Suppressor macrophage (primary cell): ENCODE measurements at places on chromosomes 3 and 15.

- DNase-seq: no peak
Measured at GRCh38 chr3:48709051-48709461, 8.0 kb downstream of the IP6K2 start.

- no peak for DNase-seq
Measured at GRCh38 chr3:154616298-154616697, 186.3 kb upstream of the GPR149 start.

DNA sequence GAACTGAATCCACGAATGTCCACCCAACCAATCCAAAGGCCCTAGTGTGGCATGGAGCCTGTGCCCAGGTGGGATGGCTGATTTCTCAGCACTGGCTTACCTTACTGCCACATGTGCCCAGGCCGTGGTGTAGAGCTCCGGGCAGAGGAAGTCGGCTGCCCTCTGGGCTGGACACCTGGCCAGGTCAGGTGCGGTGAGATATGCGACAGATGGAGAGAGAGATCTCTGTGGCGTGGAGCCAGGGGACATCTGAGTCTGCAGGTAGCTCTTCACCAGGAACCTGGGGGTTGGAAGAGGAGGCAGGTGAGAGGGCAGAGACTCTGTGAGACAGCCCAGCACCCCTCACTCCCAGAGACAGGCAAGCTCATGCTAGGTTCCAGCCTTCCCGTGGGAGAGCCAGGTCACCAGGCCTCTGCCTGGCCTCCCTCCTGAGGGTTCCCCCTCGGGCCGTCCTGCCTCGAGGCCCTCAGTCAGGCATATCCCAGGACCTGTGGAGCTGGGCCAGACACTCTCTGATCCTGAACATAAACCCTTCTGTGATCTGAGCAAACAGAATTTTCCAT, 12.6 kb downstream of the ACOX2 start:
- DNase-seq: no peak

GRCh38 chr15:36430726-36431265, 148.6 kb upstream of the CDIN1 start:
- no peak for DNase-seq

GRCh38 chr3:47365213-47366153, 15.3 kb upstream of the PTPN23 start:
- peak; percentile 36 for DNase-seq

- DNase-seq: no peak
Measured at GRCh38 chr3:178597371-178597770, 61.1 kb downstream of the KCNMB2 start.

- DNase-seq: no peak
Measured at GRCh38 chr3:6249679-6250078, 611.2 kb upstream of the GRM7 start.

DNA sequence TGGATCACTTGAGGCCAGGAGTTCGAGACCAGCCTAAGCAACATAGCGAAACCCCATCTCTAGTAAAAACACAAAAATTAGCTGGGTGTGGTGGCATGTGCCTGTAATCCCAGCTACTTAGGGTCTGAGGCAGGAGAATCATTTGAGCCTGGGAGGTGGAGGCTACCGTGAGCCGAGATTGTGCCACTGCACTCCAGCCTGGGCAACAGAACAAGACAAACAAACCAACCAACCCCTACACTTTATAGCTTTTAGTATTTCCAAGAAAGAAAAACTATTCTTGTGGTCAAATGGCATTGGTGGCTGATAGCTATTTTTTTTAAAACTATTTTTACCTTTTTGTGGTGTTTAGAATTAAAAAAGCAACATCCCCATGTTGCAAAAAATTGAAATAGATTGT, 7.2 kb downstream of the TMEM45A start:
- DNase-seq: no peak

DNA sequence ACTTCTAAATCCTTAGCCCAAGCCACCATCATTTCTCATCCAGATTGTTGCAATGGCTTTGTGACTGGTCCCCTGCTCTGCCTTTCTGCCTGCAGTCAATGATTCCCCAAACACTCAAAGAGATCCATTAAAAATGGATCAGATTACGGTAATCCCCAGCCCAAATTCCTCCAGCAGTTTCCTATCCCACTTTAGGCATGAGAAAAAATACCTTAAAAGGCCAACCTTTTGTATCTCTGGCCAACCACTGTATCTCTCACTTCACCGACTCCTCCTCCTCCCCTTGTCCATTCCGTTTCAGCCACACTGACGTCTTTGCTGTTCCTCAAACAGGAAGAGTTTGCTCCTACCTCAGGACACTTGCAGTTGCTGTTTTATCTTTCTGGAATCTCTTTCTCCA, 20.9 kb upstream of the IL1RAP start:
- DNase-seq: no peak

- DNase-seq: peak; percentile 41
Measured at GRCh38 chr3:65732051-65732935, 306.4 kb downstream of the MAGI1 start.

- DNase-seq: no peak
Measured at GRCh38 chr15:76376029-76376428, 39.5 kb downstream of the ISL2 start.

- DNase-seq: no peak
Measured at GRCh38 chr3:153171918-153172317, 9.9 kb downstream of the RAP2B start.

DNA sequence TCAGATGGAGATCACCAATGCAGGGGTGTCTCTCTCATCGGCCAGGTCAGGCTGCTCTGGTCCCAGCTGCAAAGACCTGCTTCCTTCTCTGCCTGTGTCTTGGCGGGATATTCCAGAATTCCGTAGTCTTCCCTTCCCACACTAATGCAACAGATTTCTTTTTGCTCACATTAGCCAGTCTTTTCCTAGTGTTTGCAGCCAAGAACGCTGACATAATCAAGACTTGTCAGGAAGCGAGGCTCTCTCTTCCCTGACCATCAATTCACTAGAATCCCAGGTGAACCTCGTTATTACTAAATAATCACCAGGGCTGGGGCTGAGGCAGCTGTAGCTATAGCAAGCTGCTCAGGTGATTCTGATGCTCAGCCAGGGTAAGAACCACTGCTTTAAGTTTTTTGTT, 43.2 kb upstream of the ACKR4 start:
- no peak for DNase-seq

- no peak for DNase-seq
Measured at GRCh38 chr3:77648214-77648613, 608.3 kb downstream of the ROBO2 start.

DNA sequence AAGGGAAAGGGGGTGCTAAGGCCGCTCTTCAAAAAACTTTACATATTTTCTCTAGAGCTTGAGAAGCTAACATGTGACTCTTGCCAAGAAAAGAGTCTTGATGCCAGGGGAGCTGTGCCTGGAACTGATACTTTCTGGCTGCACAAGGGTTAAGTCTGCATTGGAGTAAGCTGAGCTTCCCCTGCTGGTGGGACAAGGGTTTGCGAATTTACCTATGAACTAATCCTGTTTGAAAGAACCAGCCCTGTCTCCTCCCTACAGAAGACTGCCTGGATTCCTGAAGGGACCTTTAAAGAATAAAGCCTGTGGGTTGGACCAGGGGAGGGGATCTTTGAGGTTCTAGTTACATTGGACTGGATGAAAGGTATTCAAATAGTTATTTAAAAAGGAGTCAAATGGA, 58.3 kb upstream of the EPHA3 start:
- no peak for DNase-seq

GRCh38 chr3:128473737-128474136, 7.0 kb upstream of the DNAJB8 start:
- no peak for DNase-seq

DNA sequence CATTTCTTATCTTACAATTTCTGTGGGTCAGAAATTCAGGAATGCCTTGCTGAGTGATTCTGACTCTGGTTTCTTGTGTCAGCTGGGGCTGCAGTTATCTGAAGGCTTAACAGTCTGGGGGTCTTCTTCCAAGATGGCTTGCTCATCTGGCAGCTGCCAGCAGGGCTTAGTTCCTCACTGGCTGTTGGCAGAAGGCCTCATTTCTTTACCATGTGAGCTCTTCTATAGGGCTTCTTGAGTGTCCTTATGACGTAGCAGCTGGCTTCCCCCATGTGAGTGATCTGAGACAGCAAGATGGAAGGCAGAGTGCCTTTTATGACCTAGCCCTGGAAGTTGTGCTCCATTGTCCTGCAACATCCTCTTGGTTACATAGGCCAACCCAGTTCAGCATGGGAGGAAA, 82.0 kb upstream of the PDZRN3 start:
- no peak for DNase-seq

- no peak for DNase-seq
Measured at GRCh38 chr3:150920236-150920635, 15.0 kb upstream of the MINDY4B start.

GRCh38 chr15:48603123-48603500, 42.4 kb downstream of the FBN1 start:
- DNase-seq: no peak

DNA sequence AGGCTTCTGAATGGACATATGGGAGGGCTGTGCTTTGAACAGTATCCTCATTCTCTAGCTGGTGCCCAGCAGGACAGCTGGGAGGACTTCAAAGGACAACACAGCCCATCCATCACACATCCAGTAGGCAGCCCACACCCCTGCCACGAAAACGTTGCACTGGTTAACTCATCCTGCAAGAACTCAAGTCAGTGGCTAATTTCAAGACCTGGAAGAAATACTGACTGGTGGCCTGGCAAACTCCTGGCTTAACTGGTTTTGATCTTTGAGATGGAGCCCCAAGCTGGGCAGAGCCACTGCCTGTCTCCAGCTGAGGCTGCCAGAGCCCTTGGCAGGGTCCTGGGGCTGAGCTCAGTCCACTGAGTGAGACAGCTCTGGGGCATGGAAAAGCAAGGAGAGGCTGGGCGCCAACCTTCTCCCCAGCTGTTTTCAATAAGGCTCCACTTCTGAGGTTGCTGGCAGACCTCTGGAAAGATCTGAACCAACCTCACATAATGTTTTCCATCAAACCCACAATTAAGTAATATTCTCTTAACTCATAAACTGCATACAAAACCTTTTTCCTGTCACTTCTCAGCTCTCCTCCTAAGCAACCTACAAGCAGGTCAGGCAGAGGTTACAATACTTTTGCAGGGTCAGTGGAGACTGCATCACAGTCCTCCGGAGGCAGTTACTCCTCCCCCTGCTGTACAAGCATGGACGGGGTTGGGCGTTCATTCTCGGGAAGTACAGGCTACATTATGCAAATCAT, 110.3 kb downstream of the MYLK start:
- DNase-seq: no peak

DNA sequence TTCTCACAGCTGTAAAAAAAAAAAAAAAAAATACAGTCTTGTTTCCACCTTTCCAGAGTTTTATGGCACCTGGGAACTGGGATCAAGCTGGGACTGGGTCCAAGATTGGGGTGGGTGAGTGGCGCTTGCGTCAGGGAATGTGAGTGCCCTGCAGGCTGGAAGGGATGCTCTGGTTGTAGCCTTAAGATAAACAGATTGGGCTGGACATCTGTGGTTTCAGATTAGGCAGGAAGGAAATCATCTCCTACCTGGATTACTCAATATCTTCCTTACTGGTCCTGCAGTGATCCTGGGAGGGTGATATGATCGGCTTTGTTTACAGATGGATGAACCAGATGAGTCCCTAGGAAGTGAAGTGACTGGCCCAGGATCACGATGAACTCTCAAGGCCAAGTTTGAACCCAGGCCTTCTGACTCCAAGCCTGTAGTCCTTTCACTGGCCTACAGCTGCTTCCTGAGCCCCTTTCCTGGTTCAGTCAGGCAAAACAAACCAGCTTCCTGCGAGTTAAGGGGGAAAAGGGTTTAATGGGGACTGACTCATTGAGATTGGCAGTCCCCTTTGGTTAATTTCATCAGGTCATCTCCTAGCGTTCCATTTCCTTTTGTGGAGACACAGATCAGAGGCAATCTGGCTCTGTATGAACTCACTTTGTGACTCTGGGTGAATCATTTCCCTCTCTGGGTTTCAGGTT, 179.8 kb downstream of the THSD4 start:
- peak; percentile 66 for DNase-seq

GRCh38 chr3:123377243-123377740, 71.6 kb downstream of the ADCY5 start:
- no peak for DNase-seq

DNA sequence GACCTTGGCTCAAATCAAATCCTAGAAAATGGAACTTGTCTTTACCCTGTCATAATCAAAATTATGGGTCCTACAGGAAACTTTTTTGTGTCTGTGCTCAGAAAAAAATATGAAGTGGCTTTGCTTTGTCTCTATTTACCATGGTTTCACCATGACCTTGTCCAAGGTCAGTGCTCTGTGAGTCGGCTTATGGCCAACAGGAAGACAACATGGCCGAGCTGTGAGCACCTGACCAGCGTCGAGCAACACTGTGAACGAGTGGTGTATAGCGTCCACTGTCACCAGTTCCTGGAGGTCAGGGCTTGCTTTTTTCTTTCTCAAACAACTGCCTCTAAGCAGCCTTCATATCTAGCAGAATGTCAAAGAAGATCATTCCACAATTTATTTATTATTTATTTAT, 67.9 kb downstream of the MYO1E start:
- no peak for DNase-seq

GRCh38 chr3:184289426-184289938, 9.6 kb upstream of the PSMD2 start:
- DNase-seq: peak; percentile 65

- no peak for DNase-seq
Measured at GRCh38 chr3:38404286-38404685, 49.4 kb upstream of the ACVR2B start.

DNA sequence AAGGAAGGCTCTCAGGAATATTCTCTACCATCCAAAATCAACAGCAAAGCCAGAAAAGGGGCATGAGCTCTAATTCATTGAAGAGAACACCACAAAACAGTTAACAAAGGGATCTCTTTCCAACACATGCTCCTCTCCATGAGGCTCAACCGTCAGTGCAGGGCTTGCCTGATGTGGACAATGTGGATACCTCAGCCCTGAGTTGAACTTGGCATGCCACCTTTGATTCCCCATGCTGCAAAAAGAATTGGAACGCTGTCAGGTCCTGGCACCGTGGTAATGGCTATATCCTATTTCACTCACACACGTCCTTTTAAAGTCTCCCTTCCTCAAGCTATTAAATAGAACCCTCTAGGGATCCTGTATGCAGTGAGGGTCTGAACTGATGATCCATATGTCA, 30.7 kb upstream of the IP6K2 start:
- no peak for DNase-seq

GRCh38 chr15:83208367-83208661, 691 bp upstream of the HDGFL3 start:
- DNase-seq: peak; percentile 5

DNA sequence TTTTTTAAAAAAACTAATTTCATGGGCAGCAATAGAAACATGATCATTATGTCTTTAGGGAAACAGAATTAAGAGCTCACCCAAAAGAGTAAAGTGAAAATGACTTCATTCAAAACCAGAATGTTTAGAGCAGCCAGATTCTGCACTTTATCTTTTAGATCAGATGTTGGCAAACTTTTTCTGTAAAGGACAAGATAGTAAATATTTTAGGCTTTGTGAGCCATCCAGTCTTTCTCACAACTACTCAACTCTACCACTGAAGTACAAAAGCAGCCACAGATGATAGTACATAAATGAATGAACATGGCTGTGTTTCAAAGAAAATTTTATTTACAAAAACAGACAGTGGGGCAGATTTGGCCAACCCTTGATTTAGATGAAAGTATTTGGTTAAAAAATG, 84.5 kb downstream of the SETD2 start:
- no peak for DNase-seq
